ENCODE measurements at places on chromosomes 12 and 14.

DNA sequence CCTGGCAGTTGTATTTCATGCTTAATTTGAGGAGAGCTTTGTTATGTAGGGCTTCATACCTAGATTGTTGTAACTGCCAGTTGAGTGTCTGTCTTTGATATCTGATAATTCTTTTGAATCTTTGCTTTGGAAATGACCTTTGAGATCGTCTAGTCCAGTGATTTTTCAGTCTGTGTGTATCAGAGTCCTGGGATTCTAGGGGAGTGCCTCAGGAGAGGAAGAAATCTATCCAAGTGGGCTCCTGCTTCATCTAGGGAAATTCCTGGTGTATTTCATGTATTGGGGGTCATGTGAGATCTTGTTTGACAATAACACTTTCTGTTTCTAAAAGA lies 98.6 kb downstream of the FIGNL2 start:
- H3K4me1 ChIP-seq = no peaks in the 10 kb centered on the region
- H3K27me3 ChIP-seq = no peaks in the 10 kb centered on the region
- no peak for DNase-seq
- no peaks in the 10 kb centered on the region for H3K36me3 ChIP-seq

- no peak overlapping the region for H3K27ac ChIP-seq
- H3K27me3 ChIP-seq = no peaks in the 10 kb centered on the region
- DNase-seq = no peak
Measured at GRCh38 chr12:544941-545635, 85.3 kb downstream of the B4GALNT3 start.

- H3K36me3 ChIP-seq = no peaks in the 10 kb centered on the region
- H3K27ac ChIP-seq = no peak overlapping the region
- peaks cover 26% of the 10 kb centered on the region for H3K27me3 ChIP-seq
- no peak for DNase-seq
- H3K4me3 ChIP-seq = no peak overlapping the region
- peaks cover 10% of the 10 kb centered on the region for H3K4me1 ChIP-seq
Measured at GRCh38 chr14:81434230-81434629, 34.1 kb upstream of the STON2 start.

GRCh38 chr14:51070726-51071125 lies 24.2 kb downstream of the TRIM9 start:
- no peaks in the 10 kb centered on the region for H3K4me1 ChIP-seq
- H3K27ac ChIP-seq = no peak overlapping the region
- no peak for DNase-seq
- H3K4me3 ChIP-seq = no peak overlapping the region

GRCh38 chr12:76026643-76027063 lies 4.9 kb downstream of the PHLDA1 start:
- no peak for DNase-seq
- H3K27me3 ChIP-seq = no peaks in the 10 kb centered on the region
- no peak overlapping the region for H3K4me3 ChIP-seq
- H3K27ac ChIP-seq = no peak overlapping the region
- no peaks in the 10 kb centered on the region for H3K36me3 ChIP-seq
- H3K4me1 ChIP-seq = peaks cover 7% of the 10 kb centered on the region

GRCh38 chr12:26287671-26288381 lies 92.5 kb downstream of the SSPN start:
- no peak for DNase-seq
- H3K27me3 ChIP-seq = no peaks in the 10 kb centered on the region
- no peaks in the 10 kb centered on the region for H3K4me1 ChIP-seq
- H3K36me3 ChIP-seq = no peaks in the 10 kb centered on the region
- H3K27ac ChIP-seq = no peak overlapping the region

- H3K4me1 ChIP-seq = no peaks in the 10 kb centered on the region
- no peaks in the 10 kb centered on the region for H3K27me3 ChIP-seq
- DNase-seq = no peak
- no peak overlapping the region for H3K4me3 ChIP-seq
- H3K27ac ChIP-seq = no peak overlapping the region
Measured at GRCh38 chr14:98582276-98582675, 689.7 kb downstream of the BCL11B start.
